ENCODE measurements at places on chromosomes 11 and 22. TPM values are rescaled to one million over a fixed set of nuclear protein-coding genes. Genes with fewer than 3 reads are reported as not detected.

DNA sequence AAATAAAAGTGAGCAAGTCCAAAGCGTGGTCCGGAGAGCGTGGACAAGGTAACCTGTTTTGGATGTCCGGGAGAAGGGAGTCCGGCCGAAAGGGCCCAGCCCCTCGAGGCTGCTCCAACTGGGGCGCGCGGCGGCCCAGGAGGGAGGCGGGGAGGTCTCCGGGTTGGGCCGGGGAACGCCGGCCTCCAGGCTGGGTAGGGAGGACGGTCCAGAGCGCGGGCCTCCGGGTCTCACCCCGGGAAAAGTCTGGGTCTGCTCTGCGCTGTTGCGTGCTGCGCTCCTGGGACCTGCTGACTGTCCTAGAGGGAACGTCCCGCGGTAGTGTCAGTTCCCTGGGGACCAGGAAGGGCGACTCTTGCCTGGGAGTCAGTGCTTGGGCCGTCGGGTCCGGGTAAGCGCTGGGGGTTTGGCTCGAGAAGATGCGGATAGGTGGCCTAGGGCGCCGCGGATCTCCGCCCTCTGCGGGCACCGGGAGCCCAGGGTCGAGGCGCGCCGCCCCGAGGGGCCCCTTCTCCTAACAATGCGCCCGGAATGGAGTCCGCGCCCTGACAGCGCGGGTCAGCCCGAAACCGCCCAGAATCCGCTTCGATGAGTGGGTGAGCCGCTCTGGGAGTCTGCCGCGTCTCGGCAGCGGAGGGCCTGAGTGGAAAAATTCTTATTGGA, 988 bp upstream of the FLI1 start:
- no peak for DNase-seq

- DNase-seq: no peak
Observed at GRCh38 chr11:108871152-108871551, 206.3 kb downstream of the DDX10 start.

DNA sequence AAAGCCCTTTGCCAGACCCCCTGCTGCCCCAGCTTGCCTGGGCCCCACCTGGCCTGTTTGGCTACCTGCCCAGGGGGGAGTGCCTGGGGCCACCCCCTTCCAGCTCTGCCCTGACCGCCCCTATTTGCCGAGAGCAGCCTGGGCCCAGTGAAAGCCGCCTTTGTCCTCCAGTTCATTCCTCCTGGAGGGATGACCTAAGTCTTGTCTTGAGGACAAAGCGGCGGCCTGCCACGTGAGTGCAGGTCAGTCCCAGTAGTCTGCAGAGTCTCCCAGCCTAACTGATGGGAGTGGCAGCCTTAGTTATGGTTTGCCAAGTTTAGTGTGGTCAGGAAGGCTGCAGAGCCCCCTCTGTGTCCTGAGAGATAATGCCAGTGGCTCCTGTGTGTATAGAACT, 115.9 kb upstream of the CRYBB3 start:
- no peak for DNase-seq

DNA sequence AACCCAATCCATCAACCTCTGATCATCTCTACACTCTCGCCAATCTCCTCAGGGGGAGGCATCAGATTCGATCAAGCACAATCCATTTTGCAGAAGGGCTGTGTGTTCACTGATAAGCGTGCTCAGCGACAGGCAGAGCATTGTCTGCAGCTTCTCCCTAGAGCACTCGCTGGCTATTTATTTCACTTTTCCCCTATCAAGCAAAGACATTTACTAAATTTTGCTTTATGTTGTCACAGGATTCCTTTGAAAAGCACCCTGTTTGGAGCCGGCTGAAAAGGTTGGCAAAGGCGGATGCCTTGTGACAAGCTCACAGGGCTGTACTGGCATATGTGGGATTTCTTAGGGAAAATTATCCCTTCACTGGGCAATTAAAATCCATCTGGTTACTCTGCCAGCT, 1381.5 kb upstream of the TENM4 start:
- no peak for DNase-seq

Gene NPAS4
- polyA plus RNA-seq: 0.34 TPM

Gene GANAB
- polyA plus RNA-seq: 149 TPM

DNA sequence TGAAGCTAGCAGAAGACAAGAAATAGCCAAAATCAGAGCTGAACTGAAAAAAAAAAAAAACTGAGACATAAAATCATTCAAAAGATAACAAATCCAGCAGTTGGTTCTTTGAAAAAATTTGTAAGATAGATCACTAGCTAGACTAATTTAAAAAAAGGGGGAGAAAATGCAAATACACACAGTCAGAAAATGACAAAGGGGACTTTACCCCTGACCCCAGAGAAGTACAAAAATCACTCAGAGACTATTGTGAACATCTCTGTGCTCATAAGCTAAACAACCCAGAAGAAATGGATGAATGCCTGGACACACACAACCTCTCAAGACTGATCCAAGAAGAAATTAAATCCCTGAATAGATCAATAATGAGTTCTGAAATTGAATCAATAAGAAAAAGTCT, 914.3 kb upstream of the API5 start:
- no peak for DNase-seq

Gene C22orf31
- polyA plus RNA-seq: 1.5 TPM

DNA sequence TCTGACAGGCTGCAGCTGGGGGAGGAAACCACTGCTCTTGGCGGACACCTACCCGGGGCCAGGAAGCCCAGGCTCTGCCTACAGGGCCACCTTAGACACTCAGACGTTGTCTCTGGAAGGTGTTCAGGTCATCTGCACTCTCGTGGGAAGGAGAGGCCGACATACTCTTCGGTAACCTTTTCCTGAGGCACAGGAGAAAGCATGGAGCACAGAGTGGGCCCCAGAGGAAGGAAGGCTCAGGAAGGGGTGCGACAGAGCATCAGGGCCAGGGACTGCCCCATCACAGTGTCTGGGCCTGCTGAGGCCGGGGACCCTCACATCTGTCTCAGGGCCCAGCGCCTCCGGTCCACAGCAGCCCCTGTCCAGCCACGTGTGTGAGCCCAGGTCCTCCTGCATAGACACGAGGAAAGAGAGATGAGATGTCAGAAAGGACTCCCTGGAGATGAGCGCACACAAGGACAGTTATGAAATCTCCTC, 18.2 kb upstream of the TUB start:
- no peak for DNase-seq

GRCh38 chr11:112719736-112720525, 241.3 kb upstream of the NCAM1 start:
- no peak for DNase-seq

DNA sequence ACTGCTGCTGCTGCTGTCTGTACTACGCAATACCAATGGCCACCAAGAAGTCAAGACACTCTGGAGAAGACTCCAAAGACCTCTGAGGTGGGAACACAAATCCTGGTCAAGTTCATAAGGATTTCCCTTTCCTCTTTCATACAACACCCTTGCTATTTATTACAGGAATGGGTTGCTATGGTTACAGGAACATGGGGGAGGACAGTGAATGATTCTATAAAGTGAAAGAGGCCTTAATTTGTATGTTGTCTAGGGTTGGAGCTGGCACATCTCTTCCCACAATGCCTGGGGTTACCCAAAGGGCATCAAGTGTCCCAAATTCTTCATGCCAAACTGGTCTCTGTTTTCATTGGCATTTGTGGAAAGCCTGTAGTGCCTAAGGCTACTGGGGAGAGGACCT, 11.4 kb upstream of the SEC14L3 start:
- DNase-seq: no peak

Gene C11orf52
- polyA plus RNA-seq: 1.6 TPM

Gene RNASEH2C
- polyA plus RNA-seq: 28.9 TPM

Gene MMP27
- polyA plus RNA-seq: not detected

- DNase-seq: no peak
Observed at GRCh38 chr11:36354221-36355003, 58.3 kb downstream of the PRR5L start.

DNA sequence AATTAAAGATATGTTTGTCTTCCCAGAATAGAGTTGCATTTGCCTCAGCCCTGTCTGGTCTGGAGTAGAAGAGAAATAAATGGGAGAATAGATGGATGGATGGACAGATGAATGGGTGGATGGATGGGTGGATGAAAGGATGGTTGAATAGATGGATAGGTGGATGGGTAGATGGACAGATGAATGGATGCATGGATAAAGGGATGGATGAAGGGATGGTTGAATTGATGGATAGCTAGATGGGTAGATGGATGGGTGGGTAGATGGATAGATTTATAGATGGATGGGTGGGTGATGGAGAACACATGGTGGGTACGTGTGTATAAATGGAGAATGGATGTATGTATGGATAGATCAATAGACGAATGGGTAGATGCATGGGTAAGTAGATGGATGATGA, 8.5 kb downstream of the CRYBB1 start:
- DNase-seq: no peak

DNA sequence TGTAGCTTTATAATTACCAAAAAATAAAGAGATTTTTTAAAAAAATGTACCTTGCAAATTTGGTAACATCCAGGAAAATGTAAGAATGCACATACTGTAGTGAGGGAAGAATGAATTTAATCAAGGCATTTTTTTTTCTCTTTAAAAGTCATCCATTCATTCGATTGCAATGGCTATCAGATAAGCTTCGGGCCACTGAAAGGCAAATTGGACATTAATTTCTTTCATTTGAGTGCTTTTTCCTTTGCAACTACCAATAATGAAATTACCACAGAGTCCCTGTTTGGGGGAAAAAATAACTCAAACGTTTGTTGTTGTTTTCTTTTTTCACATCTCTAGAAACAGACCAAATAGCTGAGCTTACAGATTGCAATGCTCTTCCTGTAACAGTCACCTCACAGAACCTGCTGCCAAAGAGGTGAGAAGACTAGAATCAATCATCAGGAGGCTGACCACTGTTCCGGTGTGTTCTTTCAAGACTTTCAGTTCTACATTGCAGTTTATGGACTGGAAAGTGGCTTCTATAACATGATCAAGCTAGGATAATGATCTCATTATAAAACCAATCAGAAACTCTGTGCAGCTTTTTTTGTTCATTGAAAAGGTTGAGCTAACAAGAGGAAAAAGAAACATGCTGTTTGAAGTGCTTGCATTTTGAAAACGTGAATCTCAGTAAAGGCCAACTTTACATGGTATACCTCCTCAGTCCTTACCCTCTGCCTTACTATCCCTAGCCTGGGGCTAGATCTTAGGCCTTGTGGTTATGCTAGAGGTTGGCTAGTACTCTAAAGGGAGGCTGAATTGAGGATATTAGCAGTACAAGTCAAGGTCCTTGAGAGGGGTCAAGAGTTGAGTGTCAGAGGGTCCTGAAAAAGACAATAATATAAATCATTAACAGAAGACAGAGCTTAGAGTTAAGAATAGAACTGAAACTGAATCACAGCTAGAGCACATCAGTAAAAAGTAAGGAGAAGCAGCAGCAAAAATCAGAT, 1276.1 kb downstream of the LRRC4C start:
- DNase-seq: no peak

GRCh38 chr11:86587264-86588193, 84.9 kb downstream of the ME3 start:
- DNase-seq: no peak

- no peak for DNase-seq
Observed at GRCh38 chr11:113833151-113833550, 42.2 kb downstream of the USP28 start.

Gene CDON
- polyA plus RNA-seq: 30.1 TPM

Gene DCDC1
- polyA plus RNA-seq: 0.45 TPM

DNA sequence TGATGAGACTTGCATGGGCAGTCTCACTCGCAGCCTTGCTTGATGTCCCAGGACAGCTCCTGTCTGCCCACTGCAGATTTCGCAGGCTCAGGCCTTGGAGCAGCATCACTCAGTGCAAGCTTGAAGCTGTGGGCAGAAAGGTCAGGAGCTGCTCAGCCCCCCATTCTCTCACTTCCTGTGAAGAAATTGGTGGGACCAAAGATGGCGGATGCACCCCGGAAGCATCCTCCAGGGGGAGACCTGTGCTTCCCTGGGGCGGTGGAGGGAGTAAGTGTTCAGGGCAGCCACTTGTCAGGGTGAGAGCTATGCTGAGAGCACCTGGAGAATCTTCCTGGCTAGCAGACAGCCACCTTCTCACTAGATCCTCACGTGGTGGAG, 11.3 kb downstream of the PLAAT2 start:
- DNase-seq: no peak

DNA sequence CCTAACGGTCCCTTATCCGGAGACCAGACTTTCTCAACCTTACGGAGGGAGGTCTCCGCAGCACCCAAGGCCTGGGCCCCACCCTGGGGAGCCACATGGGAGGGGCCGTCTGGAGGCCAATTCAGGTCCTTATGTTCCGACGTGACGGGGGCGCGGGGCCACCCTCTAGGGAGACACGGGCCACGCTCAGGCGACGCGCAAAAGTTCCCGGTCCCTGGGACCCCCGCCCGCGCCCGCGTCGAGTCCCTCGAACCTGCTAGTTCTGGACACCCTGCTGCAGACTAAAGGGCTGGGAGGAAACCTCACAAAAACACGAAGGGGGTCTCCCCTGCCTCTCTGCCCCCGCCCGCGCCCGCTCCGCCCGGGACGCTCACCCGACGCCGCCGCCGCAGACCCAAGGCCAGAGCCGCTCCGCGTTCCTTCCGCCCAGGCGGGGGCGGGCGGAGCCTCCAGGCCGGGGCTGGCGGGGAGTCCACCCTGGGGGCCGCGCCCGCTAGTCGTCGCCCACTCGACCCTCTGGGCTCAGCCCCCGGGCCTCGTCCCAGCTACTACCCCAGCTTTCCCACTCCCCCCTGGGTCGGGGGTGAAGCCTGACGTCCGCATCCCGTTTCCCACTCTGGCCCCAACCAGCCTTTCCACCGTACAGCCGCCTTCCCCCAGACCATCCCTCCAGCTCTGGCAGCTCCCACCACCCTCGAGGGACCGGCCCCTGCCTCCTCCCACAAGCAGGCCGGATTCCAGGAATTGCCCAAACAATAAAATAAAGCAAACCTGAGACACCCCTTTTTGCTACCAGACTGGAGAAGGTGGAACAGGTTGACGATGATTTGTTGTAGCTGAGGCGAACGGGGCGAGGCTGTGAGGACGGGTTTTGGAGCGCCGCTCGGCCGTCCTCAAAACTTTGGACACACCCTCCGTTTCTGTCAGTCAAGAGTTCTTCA, 2.7 kb downstream of the RNH1 start:
- peak; percentile 87 for DNase-seq

DNA sequence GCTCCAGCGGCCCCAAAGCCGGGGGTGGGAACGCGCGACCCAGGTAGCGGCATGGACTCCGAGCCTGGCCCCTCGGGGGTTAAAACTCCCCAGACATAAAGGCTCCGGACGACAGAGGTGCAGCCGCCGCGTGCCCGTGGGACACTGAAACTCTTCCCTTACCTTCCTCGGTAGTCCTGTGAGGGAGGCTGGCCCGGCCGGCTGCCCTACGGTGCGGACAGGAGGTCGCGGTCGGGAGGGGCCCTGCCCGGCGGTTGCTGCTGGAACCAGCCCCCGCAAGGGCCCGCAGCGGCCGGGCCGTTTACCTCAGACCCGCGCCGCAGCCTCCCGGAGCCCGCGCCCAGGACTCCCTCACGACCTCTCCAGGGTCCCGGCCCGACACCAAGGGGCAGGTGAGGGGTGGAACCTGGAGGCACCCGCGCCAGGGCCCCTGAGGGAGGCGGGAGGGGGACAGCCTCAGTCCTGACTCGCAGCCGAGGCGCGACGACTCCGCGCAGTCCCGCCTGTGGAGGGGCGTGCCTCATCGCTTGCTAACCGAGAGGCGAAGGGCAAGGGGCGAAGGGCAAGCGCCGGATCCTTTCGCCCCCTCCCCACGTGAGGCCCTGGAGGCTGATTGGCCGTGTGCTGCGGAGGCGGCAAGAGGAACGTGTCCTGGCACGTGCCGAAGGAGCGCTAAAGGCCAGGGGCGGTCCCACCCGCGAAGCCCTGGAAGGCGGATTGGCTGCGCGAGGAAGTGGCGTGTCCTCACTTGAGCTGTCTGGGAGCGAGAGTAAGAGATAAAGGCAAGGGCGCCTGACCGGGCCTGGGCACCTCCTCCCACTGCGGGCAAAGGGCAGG, at the start of gene UPB1:
Gene UPB1 (plus strand): TSS at position 805 of the 837 bp plus-strand sequence. CDS start 72 bp downstream, outside the sequence.
- DNase-seq: no peak

Gene RAG1
- 11.5 TPM for polyA plus RNA-seq

Data from muscle of back (tissue), 13 donors.